ENCODE measurements at places on chromosomes 6 and 20.

GRCh38 chr6:5280920-5281319, 19.6 kb downstream of the FARS2 start:
- no peak for DNase-seq

- DNase-seq = no peak
These were observed 780 bp upstream of the KIAA0319 start for GRCh38 chr6:24646771-24647170.

DNA sequence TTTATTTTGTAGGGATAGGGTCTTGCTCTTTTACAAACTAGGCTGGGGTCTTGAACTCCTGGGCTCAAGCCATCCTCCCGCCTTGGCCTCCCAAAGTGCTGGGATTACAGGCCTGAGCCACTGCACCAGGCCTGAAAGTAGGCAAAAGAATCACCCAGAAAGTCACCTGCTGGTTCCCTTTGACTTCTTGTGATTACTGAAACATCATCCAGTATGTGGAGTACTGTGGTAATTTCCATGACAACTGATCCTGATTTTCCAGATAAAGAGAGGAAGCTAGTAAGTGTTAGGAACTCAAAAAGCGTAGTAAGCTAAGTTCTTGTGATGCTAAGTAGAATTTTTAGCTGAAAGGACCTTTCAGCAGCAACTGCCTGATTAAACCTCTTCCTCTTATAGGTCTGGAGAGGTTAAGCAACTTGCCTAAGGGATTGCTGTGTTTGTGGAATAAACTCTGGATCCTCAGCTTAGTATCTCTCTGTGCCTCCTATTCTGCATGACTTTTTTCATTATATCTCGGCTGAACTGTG, 16.8 kb downstream of the RALY start:
- no peak for DNase-seq

DNA sequence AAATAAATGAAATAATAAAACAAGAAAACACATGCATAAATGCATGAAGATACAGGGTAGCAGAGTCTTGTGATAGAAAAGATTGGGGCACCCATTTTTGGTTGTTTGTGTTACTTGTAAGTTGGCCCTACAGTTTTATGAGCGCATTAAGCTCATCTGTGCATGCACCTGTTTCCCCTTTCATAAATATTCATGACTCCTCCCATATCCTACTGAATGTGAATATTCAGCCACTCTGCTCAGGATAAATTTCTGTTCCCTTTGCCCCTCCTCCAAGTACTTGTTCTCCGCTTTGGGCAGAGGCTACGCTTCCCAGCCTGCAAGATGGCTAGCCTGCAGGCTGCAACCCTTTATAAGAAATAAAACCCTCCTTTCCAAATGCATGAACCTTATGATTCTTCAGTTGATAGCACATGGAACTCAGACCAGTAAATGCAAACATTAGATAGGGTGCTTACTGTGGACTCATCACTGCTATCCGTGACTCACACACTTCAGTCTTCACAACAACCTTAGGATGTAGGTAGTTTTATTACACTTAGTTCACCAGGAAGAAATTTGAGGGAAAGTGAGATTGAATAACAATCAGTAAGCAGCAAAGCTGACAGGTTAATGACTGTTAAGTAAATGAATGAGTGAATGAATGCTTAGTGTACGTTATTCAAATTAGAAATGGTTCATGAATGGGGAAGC, 15.0 kb downstream of the ALDH8A1 start:
- DNase-seq = no peak

DNA sequence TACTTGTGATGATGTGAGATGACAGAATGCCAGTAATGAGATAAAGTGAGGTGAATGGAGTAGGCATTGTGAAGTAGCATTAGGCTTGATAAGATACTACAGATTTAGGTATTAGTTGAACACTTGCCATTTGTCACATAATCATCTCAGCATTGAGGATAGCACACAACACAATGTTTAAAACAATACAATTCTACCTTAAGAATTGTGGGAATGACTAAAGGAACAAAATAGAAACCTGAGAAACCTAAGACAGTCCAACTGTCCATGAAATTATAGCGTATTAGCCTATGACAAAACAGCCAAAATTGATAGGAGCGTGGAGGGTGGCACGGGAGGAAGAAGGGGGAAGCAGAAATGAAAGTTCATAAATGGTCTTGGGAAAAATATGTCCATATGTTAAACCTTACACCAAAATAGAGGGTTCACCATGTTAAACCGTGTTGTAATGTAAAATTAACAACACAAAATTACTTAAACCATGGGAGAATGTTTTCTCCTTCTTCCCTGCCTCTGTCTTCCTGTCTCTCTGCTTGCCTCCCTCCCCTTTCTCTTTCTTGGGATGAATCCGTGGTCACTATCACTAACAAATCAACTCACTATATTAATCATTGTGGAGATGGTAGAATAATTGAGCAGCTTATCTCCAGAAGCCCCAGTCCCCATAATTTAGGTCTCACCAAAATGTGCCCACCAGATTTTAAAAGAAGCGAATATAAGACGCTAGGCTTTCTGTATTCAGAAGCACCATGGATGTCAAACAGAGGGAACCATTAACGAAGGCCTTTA, 33.0 kb upstream of the HFE start:
- DNase-seq = no peak

DNA sequence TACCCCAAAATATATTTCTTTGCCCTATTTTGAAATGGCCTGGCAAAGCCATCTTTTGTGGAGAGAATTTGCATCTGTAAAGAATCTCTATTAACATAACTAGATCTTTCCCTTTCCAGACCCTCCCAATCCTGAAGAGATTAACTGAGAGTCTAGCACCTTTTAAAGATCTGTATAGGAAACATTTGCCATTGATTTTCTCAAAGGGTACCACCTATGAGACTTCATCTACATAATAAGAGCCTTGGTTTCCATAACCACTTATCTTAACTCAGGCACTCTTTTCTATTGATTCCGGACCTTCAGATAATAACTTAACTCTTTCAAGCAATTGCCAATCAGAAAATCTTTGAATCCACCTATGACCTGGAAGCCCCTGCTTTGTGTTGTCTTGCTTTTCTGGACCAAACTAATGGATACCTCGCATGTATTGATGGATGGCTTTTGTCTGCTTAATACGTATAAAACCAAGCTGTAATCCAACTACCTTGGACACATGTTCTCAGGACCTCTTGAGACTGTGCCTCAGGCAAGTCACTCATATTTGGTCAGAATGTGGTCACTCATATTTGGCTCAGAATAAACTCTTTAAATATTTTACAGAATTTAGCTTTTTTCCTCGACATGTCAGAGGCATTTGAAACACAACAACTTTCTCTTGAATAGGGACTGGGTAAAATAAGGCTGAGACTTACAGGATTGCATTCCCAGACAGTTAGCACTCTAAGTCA, 31.4 kb downstream of the SLC22A2 start:
- no peak for DNase-seq

All from stimulated activated CD4-positive, alpha-beta T cell treated with anti-CD3 and anti-CD28 coated beads, Interleukin-1b, Interleukin-23, amount 100 ng/mL, for 1 hour (primary cell).